ENCODE measurements at places on chromosomes 6 and 20. TPM values are rescaled to one million over a fixed set of nuclear protein-coding genes. Genes with fewer than 3 reads are reported as not detected.

DNA sequence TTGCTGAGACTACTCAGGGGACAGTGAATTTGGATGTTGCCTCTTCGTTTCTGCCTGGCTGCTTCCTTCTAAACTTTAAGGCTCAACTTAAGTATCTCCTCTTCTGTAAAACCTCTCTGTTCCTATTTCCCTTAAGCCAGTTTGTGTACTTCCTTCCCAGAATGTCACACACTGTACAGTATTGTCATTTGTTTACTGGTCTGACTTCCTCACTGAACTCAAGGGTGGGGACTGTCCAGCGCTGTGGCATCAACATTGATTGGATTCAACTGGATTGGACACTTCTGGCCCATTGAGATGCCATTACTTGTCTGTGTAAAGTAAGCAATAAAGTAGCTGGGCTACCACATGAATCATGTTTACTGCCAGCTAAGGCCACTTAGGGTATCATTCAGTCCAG, 69.7 kb downstream of the ANKS1A start:
- DNase-seq: no peak

GRCh38 chr6:26162399-26162798, 75.2 kb downstream of the HFE start:
- peak; percentile 26 for DNase-seq

- DNase-seq: no peak
Observed at GRCh38 chr6:13461307-13461706, 26.1 kb downstream of the GFOD1 start.

GRCh38 chr6:24689964-24690363, 23.1 kb downstream of the ACOT13 start:
- DNase-seq: no peak

DNA sequence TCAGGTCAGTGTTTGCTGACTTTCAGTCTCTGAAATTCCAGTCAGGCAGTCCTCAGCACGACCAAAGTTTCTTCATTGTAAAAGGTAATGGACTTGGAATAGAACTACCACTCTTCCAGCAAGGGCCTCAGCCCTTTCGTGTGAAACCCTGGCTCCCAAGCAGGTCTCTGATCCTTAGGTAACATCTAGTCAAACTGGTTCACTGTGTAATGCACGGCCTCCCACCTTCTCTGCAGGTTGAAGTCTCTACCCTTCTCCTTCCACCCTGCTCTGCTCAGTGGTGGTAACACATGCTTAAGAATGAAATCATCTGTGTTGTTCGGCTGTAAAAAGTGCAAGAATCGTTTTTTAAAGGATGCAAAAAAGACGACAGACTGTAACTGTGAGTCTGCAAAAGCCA, 287.2 kb upstream of the POU3F2 start:
- no peak for DNase-seq

DNA sequence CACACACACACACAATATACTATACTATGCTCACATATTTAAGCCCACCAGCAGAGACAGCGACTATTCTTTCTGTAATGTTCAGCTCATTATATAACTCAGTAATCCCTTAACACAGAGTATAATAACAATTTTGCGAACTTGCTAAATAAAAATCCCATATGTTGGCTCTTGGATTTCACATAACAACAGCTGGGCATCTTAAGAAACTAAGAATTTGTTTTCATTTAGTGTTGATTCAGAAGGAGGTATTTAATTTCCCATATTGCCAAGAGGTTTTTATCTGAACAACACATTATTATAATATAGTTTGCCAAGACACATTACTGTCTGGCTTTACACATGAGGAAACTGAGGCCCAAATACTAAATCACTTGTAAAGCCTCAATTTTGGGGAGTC, 7.4 kb downstream of the ECT2L start:
- DNase-seq: no peak

DNA sequence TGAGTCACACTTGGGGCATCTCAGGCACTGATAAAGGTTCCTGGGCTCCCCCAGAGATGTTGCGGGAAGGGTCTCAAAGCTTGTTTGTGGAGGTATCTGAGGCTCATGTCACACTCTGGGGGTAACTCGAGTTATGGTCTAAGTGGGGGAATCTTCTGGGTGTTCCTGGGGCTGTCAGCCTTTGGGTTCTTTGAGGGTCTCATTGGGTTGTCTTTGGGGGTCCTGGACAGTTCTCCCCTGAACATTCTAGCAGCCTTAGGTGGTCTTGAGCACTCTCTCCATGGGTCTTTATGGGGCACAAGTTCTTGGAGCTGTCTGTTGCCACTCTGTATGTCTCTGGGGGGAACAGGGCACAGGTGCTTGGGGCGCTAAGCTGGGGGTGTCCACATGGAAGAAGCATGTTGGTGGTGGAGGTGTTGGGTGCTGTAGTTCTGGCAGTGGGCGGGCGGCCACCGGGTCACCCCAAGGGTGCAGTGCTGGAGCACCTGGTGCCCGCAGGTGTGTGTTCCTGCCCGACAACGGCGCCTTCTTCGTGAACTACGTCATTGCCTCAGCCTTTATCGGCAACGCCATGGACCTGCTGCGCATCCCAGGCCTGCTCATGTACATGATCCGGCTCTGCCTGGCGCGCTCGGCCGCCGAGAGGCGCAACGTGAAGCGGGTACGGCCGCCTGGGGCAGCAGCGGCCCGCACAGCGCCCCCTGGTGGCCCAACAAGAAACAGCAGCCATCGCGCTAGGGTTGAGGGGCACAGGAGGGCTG, 7.1 kb upstream of the CAPN11 start:
- peak; percentile 73 for DNase-seq

DNA sequence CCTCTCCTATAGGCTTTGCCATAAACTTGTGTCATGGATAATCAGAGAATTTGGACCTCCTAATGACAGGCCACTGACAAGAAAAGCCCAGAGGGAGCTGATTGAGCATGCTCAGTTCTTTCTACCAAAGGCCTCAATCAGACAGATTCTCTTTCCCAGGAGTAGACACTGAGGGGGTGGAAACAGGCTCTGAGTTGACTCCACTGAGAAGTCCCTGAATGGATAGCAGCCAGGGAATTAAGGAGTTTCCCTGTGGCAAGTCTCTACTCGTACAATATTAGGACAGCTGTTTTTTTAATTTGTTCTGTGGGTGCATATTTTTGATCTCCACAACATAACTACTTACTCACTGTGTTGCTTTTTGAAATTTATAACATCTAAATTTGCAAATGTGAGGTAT, 63.3 kb downstream of the SLC16A10 start:
- DNase-seq: no peak

- no peak for DNase-seq
Observed at GRCh38 chr6:43547222-43547621, 28.6 kb downstream of the XPO5 start.

- DNase-seq: no peak
Observed at GRCh38 chr6:20770773-20771172, 236.5 kb downstream of the CDKAL1 start.

GRCh38 chr6:70396163-70396562, 17.1 kb upstream of the FAM135A start:
- no peak for DNase-seq

DNA sequence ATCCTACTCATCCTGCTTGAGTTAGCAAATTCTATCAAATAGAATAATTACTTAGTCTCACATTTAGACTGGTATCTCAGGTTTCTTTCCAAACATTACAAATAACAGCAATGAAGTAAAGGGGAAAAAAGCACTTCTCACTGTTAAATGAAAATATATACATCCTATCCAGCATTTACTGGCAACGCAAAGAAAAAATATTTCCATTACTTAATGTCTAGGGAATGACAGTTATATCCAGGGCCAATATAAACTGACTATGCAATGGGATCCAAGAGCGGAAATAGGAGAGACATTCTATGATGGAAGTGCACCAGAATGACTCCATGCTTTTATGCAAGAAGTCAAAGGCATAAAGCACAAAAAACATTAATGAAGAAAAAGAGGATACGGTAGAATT, 60.3 kb downstream of the ME1 start:
- DNase-seq: no peak

GRCh38 chr20:48832405-48832730, 4.6 kb upstream of the PREX1 start:
- no peak for DNase-seq

- no peak for DNase-seq
Observed at GRCh38 chr20:6711951-6712649, 55.4 kb upstream of the BMP2 start.

DNA sequence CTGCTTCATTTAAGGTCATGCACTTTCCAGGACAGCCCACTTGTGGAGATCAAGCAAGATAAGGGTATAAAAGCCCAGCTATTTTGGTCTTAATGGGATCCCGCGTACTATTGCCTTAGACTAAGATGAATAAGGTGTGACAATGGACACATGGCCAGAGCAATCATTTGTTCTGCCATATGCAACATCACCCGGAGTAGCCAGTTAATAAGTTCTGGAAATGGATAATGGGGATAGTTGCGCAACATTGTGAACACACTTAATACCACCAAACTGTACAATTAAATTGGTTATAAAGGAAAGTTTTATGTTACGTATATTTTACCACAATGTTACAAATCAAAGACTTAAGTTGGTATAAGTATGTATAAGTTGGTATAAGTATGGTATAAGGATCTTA, 674.5 kb downstream of the HDGFL1 start:
- no peak for DNase-seq

GRCh38 chr20:24766826-24767622, 182.0 kb upstream of the CST7 start:
- DNase-seq: no peak

GRCh38 chr6:81772741-81773140, 20.3 kb upstream of the TENT5A start:
- no peak for DNase-seq

- DNase-seq: no peak
Observed at GRCh38 chr6:132569170-132569569, 952 bp upstream of the TAAR6 start.

DNA sequence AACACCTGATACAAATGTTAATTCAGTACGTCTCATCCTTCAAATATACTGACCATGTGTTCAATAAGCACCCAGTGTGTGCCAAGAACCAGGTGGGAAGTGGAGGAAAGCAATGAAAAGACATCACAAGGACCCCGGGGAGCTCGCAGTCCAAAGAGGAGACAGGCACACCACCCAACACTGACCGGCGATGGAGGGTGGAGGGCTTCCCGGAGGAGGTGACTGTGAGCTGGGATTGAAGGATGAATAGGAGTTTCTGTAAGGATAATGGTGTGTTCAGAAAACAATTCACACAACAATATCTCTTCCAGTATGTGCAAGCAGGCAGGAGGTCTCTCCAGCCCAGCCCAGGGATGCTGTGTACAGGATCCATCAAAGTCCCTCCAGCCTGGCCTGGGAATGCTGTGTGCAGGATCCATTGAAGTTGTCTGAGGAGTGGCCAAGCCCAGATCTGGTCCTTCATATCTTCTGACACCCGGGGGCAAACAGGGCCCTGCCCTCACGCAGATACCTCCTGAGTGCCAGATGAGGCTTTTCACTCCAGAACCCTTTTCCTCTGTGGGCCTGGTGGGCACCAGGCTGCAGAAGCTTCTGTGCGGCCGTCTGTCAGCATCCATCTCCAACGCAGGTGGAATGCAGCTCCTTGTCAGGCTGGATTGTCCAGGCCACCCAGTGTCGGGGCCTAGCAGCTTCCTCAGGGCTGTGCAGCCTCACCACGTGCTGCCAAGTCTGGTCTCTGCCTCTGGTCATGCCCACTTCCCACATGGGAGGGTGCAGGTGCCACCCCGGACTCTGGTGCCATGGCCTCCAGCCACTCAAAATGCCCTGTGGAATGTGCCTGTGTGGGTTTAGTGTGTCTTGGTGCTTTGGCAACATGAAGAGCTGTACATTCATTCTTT, 36.3 kb downstream of the DLL1 start:
- no peak for DNase-seq

MEI4 gene
- total RNA-seq: 0.47 TPM

FAM83C gene
- total RNA-seq: 4.0 TPM

PRPH2 gene
- total RNA-seq: 0.91 TPM

OTOR gene
- not detected for total RNA-seq

SMPDL3A gene
- total RNA-seq: 18.8 TPM

HDGFL1 gene
- not detected for total RNA-seq

FOXQ1 gene
- total RNA-seq: 130 TPM

Data from ureter (tissue), 1 donor.